Germinal center (tissue), 1 donor: ENCODE measurements at places on chromosomes 16 and 17.

DNA sequence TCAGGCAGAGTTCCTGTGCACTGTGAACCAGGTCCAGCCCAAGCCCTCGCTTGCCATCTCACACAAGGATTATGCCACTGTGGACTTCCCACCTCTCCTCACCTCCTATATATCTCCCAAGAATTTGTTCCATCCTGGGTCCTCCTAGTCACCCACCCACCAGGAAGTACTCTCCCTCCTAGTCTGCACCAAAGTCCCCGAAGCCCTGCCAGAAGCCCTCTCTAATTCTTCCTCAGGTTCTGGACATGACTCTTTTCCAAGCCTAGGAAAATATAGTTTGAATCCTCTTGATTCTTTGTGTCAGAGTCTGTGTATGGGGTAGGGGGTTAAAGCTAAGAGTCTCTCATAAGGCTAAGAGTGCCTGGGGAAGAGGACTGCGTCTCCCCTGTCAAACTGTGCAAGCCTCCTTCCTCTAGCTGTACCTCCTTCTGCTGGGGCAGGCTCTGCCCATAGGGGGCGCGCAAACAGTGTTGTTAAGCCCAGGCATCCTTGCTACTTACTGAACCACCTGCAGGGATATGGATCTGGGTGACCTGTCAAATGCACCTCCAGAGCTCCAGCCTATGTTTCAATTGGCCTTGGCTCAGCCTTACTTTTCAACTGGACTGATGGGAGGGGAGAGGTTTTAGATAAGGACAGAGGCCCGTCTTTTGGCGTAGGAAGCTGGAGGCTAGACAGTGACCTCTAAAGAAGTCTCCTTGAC, 16.6 kb upstream of the DLX4 start:
- DNase-seq = peak; percentile 81

- DNase-seq = no peak
Observed at GRCh38 chr16:11389631-11390565, 44.6 kb downstream of the RMI2 start.

- DNase-seq = no peak
Observed at GRCh38 chr17:79304884-79305283, 230.3 kb downstream of the ENGASE start.

DNA sequence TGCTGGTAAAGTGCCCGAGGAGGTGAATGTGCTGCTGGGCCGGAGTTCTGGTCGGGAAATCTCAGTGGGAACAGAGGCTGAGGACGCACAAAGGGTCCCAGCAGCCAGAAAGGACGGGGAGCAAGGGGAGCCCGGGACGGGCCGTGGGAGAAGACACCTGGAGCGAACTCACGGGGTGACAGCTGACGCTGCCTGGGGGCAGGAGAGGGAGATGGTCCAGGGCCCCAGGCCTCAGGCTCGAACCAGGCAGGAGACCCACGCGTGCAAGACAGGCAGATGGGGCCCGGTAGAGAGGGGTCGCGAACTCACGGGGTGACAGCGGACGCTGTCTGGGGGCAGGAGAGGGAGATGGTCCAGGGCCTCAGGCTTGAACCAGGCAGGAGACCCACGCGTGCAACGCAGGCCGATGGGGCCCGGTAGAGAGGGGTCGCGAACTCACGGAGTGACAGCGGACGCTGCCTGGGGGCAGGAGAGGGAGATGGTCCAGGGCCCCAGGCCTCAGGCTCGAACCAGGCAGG, 72.9 kb downstream of the METRNL start:
- DNase-seq = no peak

- DNase-seq = no peak
Observed at GRCh38 chr16:715477-716199, 720 bp downstream of the METRN start.

GRCh38 chr17:7820231-7820630, 13.8 kb upstream of the KDM6B start:
- DNase-seq = no peak
